ENCODE measurements at places on chromosomes 7 and 10. TPM values are rescaled to one million over a fixed set of nuclear protein-coding genes. Genes with fewer than 3 reads are reported as not detected.

The CALCR gene
- total RNA-seq: not detected

The GATAD1 gene
- total RNA-seq: 26.3 TPM

The ZNF777 gene
- total RNA-seq: 8.6 TPM

The SHH gene
- not detected for total RNA-seq

The CYP2C9 gene
- not detected for total RNA-seq

The GTF2IRD1 gene
- 7.0 TPM for total RNA-seq

The KCND2 gene
- total RNA-seq: not detected

The SEMA3C gene
- total RNA-seq: 325 TPM
